ENCODE measurements at places on chromosomes 2 and 18. TPM values are rescaled to one million over a fixed set of nuclear protein-coding genes. Genes with fewer than 3 reads are reported as not detected.

TEKT4 gene
- total RNA-seq = not detected

- no peak for DNase-seq
Observed at GRCh38 chr2:96325041-96325883, at the start of gene ITPRIPL1. TSS of gene ITPRIPL1 (plus strand) at chr2:96325317. CDS start at chr2:96325840, 523 bp downstream.

DNA sequence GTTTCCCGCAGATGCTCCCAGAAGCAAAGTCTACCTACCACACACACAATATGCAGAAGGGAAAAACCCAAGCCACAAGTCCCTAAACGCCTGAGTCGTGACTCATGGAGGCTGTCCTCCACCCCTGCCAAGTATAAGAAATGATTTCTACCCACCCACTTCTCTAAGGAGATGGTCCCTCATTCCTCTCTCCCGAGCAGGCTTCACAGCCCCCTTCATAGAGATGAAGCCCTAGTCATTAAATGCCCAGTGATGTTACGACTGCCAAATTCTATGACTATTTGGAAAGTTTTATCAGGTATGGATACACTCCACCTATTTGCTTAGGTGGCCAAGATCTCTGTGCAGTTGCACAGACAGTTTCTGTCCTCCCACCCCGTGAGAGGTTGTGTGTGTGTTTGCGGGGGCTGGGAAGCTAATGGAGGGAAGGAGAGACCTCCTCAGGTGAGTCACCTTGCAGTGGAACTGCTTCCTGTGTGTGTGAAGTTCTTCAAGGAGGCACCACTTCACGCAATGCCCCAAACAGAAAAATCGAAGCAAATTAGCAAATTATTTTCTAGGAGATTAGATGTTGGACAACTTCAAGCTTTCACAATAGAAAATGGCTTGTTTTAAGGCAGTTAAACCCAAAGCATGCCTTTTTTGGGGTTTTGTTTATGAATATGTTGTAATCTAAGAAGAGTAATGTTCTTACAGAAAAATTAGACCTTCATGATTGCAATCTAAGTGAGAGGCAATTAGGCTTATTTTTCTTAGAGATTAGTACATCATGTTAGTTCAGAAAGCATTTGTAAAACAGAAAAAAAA, 175.2 kb downstream of the TGIF1 start:
- DNase-seq = no peak

- no peak for DNase-seq
Observed at GRCh38 chr2:30702694-30703093, 104.6 kb downstream of the CAPN13 start.

REG1B gene
- not detected for total RNA-seq

SERPINB3 gene
- total RNA-seq = not detected

DCDC2C gene
- not detected for total RNA-seq

DNA sequence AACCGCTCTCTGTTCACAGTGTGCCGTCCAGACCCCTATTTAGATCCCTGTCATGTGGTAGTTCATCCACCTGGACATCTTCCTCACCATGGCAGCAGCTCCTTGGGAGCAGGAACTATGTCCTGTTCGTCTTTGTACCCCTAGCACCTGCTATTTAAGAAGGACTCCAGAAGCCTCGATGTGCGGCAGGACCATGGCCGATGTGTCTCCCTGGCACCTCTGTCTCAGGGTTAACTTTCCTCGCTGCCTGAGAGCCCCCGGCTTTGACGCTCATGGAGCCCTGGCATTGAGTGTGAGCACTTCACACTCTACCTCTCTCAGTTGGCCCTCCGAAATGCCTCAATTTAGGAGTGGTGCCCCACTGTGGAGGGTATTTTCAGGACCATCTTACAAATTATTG, 152.0 kb downstream of the FAM210A start:
- DNase-seq = no peak

GRCh38 chr18:56890632-56891031, 239.5 kb downstream of the WDR7 start:
- no peak for DNase-seq

DNA sequence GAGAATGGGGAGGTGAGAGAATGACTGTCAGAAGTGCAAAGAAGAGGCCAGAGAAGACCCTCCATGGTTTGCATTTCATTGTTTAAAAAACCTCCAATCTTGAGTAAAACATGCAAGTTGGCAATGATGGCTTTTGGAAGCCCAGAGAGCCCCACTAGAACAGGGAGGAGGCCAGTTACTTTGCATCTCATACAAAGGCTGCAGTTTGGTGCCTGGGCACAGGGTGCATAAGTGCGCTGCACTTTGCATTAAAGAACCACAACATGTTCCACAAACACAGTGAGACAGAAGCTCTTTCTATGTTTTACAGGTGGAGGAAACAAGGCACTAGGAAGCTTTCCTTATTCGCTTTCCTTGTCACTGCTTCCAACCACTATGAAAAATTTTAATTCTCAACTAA, 25.4 kb downstream of the PSTPIP2 start:
- no peak for DNase-seq
